Posterior cingulate gyrus (tissue), 11 donors: ENCODE measurements at places on chromosomes 11 and 22.

- DNase-seq = no peak
These were observed 37.2 kb downstream of the IGSF9B start for GRCh38 chr11:133919330-133920108.

- no peak for DNase-seq
These were observed 26.8 kb downstream of the MICAL2 start for GRCh38 chr11:12137005-12137690.

GRCh38 chr11:35615921-35616900 is 2.0 kb upstream of the FJX1 start:
- peak; percentile 91 for DNase-seq

DNA sequence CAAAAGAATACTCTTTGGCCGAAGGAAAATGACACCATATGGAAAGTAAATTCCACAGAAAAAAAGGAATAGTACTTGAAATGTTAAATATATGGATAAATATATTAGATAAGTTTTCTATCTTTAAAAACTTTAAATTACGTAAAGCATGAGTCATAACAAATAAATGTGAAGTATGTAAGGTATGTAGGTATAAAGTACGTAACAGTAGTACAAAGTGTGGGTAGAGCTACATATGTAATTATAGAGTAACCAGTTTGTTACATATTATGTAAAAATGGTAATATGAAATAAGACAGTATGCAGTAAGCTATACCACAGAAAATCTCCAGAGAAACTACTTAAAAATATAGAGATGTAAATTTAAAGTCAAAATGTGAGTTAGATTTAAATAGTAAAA is 582.3 kb upstream of the CHORDC1 start:
- DNase-seq = no peak

DNA sequence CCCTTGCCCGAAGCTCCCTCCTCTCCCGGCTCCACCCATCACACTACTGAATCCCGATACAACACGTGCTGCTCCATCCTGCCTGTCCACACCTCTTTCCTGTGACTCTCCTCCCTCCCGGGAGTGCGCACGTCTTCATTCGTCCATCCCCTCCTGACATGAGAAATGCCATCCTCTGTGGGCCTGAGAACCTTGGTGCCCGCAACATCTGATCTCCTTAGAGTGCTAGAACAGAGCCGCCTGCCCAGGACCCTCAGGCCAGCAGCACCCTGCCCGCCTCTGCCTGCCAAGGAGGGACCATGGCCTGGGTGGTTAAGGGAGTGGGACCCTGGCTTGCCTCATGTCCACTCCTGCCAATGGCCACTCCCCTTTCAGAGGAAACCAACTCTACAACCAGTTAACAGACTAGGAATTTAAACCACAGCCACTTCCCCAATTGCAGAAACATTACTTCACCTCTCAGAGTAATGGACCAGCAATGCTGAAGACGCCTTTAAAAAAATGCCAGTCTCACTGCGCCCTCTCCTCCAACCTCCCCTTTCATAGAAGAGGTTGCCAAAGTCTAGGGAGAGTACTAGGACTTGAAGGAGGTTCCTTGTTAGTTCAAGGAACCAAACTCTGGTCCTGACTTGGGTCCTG is 466.3 kb downstream of the OPCML start:
- no peak for DNase-seq

DNA sequence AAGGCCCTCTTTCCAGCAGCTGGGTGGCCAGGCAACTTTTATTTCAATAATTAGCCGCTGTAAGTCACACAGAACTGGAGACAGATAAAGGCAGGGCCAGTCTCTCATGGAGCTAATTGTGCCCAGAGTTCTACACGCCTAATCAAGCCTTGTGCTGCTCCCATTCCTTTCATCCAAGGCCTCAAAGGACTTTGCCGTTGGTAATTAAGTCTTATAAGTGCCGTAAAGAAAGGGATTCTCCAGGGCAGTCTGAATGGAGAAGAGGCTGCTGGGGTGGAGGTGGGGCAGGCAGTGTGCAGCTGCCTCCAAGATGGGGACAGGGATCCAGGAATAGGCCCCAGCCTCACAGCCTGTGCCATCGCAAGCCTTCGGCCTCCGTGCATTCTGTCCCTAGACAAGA is 357.9 kb downstream of the TENM4 start:
- no peak for DNase-seq

DNA sequence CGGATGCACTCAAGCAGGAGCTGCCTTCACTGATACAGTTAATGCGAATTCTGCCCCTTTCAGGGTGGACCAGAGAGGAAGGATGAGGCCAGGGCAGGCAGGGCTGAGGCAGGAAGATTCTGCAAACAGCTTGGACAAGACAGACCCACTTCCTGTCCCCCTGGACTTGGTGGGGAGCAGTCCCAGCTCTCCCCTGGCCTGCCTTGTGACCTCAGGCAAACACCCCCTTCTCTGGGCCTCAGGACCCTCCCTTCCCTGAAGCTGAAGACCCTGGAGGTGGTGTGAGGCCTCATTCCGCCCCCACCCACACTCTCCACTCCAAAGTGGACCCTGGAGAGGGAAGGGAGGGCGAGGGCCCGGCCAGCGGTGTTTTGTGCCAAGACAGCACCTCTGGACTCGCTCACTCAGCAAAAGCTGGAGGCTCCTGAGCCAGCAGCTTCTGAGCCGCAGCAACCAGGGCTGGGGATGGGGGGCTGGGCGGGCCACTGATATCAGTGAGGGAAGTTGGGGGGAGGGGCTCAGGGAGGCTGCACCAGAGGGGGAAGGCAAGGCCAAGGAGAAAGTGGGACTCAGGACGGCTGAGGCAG is 8.5 kb downstream of the RAB3IL1 start:
- peak; percentile 80 for DNase-seq

DNA sequence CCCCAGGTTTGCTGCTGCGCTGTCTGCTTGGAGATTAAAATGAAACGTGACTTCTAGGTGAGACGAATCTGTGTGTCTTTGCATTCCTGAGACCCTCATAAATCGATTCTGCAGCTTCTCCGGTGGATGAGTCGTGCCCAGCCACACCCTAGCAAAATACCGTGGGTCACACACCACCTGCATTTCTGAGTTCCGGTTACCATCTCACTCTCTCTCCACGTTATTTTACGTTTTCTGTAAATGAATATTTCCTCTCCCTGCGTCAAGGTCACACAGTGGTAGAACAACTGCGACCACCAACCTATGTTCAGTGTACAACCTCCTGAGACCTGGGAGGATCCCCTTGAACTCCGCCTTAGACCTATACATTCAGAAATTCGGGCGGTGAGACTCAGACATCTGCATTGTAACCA is 1.1 kb downstream of the YWHAH start:
- DNase-seq = no peak

DNA sequence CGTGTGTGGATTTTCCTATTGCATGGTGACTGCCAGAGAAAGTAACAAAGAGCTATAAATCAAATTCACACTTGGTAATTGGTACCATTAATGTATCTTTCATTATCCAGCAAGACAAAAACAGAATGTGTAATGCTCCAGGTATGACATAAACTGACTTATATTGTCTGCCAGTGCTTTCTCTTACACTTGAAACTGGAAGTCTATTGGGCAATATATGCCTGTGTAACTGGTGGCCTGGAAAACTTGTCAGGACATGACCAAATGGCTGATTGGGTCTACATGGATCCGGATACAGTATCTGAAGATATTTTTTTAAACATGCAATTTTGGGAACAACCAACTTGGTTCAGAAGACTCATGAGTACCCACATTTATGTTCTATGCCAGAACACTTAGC is 174.6 kb upstream of the ARHGAP42 start:
- DNase-seq = no peak

DNA sequence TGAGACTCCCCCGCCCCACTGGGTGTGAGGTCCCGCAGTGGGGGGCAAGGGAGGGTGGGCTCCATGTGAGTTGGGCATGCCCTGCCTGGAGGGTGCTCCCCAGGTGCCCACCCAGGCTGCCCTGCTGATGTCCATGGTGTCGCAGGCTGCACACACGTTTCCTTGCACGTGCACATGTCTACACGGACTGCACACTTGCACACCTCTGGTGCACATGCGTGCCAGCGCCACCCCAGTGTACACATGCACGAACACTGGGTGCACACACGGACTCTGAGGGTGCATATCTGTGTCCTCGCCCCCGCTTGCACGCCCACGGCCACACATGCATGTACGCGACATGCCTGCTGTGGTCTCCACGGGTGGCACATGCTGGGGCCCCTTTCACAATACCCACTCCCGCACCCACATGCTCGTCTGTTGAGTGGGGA is 35.2 kb upstream of the PRODH start:
- no peak for DNase-seq
